ENCODE measurements at places on chromosomes 12 and 14.

DNA sequence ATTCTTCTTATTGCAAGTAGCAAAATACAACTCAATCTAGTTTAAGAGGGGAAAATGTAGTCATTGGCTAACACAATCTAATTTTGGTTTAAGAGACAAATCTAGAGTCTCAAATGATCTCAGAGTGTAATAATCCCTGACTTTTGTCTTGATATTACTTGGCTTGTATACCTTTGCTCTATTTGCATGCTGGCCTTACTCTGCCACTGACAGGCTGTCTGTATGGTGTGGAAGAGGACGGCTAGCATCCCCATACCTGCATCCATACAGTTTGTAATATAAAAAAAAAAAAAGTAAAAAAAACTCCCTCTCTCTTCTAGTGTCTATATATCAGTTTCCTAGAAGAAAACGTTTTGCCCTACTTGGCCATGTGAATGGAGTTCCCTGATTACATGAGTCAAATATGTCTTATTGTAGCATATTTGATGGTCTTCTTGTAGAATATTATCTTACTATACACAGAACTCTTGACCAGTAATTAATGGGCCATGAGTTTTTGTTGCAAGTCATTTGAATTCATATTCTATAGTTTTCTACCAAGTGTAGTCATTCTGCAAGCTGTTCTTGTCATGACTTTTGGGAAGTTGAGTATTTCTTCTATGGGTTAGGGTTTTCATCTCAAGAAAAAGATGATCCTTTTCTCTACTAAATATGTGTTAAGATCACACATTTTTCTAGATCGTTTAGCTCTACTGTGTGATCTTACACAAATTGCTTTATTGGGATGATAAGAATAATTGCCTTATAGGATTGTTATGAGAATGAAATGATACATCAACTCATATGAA, 8.2 kb downstream of the HIF1A start:
- no peak for DNase-seq

DNA sequence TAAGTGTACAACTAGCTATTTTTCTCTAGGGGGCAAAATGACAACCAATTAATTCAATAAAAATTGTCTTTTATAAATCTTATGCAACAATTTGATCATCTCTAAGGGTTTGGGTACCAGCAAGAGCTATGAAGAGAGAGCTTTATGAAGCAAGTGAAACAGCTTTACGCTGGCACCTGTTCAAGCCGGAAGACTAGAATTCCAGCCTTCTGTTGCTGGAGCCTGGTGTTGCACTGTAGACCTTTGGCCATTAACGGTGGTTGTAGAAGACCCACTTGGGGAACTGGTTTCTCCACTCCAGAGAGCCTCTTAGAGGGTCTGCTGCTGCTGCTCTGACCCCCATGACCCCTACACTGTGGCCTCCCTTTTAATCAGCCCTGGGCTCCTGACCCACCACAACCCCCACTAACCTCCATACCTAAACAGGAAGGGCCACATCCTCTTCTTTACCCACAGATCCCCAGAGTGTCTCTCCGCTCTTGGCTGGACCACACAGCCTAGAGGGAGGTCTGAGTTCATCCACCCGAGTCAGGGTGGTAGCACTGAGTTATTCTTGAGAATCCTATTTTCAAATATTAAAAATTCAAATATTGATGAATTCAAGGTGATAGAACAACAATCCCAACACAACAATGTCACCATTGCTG, 54.6 kb upstream of the STON2 start:
- DNase-seq = no peak

DNA sequence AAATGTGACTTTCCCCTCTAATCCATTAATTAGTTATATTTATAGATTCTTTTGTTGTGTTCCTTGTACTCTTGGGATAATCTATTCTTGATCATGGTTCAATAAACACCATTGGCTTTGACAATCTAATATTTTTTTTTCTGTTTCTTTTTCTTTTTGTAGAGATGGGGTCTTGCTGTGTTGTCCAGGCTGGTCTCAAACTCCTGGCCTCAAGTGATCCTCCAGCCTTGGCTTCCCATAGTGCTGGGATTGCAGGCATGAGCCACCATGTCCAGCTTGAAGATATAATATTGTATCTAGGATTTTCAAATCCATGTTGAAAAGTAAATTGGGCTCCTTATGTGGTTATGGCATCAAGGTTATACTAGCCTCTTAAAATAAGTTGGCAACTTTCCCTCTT, 6.2 kb downstream of the DNAL1 start:
- DNase-seq = no peak

DNA sequence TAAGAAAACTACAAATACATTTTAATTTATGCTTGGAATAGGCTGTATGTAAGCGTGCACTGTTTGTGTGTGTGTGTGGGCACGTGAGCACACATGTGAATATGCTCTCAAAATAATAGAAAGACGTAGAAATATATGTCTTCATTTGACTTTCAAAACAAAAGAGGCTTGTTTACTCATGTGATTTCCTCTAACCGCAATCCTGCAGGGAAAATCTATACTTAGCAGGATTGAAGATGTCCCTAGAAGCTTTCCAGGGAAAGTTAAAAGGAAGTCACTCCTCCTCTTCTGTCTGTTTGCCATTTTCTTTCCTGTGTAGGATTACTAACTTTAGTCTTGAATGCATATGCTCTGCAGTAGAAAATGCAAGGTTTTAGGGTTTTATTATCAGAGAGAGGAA, 404.7 kb downstream of the MDGA2 start:
- DNase-seq = no peak

DNA sequence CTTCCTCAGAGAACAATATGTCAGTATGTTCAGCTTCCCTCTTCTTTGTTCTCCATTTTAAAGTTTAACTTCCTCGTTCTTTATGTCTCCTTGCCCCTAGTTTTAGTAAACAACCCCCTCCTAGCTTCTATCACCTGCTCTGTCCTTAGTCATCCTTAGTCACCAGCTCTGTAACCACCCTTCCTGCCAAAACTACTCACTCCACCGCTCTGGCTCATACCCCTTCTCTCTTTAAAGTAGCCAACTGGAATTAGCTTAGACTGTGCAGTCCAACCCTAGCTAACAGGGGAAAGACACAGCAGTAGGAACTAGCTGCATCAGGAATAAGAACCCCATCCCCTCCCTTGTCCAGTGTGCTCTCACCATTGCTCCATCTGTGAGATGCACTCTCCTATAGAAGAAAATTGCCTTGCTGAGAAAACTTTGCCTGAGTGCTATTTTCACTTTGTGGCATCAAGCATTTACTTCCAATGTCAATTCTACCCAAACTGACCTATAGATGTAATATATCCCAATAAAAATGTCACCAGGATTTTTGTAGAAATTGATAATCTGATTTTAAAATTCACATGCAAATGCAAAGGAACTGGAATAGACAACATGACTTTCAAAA, 603.2 kb downstream of the C12orf50 start:
- no peak for DNase-seq

DNA sequence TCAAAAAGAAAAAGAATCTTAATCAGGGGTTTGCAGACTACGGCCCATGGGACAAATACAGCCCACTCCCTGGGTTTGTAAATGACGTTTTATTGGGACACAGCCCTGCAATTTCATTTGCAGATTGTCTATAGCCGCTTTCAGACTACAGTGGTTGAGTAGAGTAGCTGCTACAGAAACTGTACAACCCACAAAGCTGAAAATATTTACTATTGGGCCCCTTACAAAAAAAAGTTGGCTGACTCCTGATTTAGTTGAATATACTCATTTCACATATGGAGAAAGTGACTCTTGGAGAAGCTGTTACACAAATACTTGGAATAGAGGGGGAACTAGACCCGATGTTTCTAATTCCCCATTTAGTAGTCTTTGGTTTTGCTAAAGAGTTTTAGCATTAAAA, 162.5 kb upstream of the NOS1 start:
- no peak for DNase-seq

- DNase-seq = no peak
Measured at GRCh38 chr12:96892104-96892503, 15.0 kb upstream of the NEDD1 start.

DNA sequence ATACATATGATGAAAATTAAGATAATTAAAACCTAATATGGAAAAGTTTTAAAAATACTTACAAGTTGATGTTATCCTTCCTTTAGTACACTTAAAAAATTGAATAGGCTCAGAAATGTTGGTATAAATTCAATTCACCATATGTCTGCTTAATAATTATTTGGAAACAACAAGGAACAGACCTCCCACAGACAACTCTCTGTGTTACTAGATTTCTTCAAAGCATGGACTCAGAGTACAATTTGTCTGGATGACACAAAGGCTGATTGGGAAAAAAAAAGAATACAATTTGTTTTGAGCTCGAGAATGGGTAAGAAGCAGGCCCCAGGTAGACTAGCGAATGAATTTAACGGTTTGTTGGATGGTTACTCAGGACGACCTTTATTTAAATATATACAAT, 48.9 kb upstream of the BTG1 start:
- DNase-seq = no peak
